ENCODE measurements at places on chromosomes 5 and 9.

GRCh38 chr5:138869763-138870500 is 5.2 kb downstream of the LRRTM2 start:
- no peak for DNase-seq

GRCh38 chr5:33995865-33996264 is 11.4 kb upstream of the SLC45A2 start:
- DNase-seq, result no peak

GRCh38 chr5:72281764-72282499 is 38.1 kb downstream of the MRPS27 start:
- DNase-seq, result no peak

GRCh38 chr9:136538599-136539426 is 7.0 kb downstream of the NOTCH1 start:
- no peak for DNase-seq

- DNase-seq, result no peak
Observed at GRCh38 chr5:82591021-82591515, 312.9 kb upstream of the RPS23 start.

- no peak for DNase-seq
Observed at GRCh38 chr5:93303291-93303691, 277.7 kb downstream of the NR2F1-AS1 start.

DNA sequence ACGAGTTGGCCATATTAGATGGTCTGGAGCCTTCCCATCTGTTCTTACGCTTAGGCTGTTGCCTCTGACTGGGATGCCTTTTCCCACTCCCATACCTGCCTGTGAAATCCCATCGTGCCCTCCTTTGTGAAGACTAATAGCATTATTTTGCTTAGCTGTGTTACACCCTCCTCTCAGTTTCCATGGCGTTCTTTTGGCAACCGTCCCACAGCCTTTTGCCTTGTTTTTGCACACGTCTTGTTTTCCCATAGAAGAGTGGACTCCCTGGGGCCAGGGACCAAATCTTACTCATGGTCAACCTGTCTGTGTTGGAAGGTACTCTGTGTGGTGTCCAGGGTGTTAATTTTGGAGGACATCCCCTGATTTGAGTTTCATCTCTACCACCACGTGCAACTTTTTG is 242.1 kb downstream of the HSPA4 start:
- no peak for DNase-seq

DNA sequence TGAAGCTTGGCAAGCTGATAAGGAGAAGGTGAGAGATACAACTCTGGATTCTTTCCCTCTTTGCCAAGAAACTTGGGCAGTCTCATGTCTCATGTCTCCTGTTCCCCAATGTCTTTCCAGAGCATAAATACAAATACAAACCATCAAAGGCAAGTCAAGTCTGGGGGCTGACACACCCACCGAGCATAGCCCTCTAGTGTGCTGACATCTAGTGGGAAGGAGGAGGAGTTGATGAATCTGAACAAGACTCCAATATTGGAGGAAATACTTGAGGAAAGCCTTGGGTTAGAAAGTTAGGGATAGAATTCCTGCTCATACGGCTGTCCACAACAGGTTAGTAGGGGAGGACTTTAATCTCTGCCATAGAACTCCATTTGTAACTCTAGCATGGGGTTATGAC is 8.6 kb downstream of the MLANA start:
- no peak for DNase-seq

DNA sequence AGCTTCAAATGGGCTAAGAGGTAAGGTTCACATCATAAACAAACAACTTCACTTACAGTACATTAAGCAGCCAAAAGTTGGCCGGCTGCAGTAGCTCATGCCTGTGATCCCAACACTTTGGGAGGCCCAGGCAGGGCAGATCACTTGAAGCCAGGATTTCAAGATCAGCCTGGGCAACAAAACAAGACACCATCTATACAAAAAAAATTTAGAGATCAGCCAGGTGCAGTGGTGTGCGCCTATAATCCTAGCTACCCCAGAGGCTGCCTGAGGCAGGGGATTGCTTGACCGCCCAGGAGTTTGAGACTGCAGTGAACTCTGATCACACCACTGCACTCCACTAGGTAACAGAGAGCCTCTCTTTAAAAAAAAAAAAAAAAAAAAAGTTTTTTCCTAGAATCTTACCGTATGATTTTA is 16.9 kb downstream of the UBTD2 start:
- DNase-seq, result no peak

GRCh38 chr9:79583952-79584654 is 12.3 kb downstream of the TLE4 start:
- no peak for DNase-seq

DNA sequence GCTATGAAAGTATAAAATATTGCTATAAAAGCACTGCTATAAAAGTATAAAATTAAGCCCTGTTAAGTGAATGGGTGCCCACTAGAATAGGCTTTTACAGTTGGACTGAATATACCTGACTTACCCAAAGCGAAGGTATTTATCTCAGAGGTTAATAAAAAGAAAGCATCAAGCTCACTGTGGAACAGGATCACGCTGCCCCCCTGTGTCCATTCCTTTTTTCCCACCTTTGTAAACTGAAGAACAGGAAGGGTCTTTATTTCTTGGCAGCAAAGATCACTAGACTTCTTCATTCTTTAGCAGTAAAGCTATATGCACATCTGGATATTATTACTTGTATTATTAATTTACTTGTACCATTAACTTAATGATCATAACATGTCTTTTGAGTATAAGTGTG is 22.1 kb upstream of the PLPP6 start:
- no peak for DNase-seq

DNA sequence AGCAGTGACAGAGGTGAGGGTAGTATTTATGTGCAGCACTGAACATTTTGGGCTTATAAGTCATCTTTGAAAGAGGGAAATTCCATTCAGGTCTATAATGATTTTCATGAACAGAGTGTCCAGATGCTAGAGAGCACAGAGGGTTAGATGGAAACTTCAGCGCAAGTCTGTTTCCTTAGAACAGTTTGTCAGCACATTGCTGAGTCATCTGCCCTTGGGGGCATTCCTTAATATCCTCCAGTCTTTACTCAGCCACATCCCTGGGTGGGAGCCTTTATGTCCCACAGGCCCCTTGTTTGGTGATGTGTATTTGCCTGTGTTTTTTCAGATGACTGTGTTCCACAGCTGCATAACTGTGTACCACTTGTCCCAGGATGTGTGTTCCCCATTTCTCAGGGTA is 138.5 kb upstream of the S1PR3 start:
- no peak for DNase-seq

GRCh38 chr5:115963566-115963965 is 1.3 kb downstream of the LVRN start:
- DNase-seq, result no peak

DNA sequence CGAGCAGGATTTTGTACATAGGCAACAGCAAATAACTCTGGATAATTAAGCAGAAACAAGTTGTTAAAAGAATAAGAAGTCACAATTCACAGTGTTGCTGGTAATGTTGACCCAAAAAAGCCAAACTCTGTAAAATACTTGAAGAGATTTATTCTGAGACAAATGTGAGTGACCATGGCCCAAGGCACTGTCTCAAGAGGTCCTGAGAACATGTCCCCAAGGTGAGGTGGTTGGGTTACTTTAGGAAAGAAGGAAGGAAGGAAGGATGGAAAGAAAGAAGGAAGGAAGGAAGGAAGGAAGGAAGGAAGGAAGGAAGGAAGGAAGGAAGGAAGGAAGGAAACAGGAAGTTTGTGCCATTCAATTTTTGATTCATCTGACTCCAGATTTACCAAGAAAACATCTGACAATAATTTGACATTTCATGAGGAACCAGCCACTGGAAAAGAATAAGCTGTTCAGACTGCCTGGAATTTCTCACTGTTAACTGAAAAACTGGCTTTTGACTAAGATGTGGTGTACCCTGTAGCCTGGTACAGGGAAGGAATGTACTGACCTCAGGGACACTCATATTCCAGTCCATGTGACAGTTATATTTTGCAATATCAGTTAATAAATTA is 295.9 kb upstream of the TNC start:
- no peak for DNase-seq

DNA sequence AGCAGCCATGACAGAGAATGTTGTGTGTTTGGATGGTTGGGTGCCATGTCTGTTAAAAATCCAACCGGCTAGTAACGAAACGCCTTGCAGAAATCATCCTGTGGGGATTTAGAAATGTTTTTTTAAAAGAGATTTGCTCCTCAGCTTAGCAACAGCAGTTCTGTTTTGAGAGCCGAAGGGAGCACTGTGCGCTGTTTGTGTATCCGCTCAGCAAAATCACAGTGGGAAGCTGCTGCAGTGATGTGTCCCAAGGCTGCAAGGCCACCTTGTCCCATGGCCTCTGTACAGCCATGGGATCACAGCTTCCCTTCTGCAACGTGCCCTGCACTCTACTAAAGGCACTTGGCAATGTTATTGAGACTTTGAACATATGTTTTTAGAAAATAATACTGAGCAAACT is 40.9 kb downstream of the TRIO start:
- no peak for DNase-seq
